ENCODE measurements at places on chromosomes 2 and 18. TPM values are rescaled to one million over a fixed set of nuclear protein-coding genes. Genes with fewer than 3 reads are reported as not detected.

- DNase-seq, result no peak
These were observed 193.0 kb upstream of the THSD7B start for GRCh38 chr2:136572335-136572734.

DNA sequence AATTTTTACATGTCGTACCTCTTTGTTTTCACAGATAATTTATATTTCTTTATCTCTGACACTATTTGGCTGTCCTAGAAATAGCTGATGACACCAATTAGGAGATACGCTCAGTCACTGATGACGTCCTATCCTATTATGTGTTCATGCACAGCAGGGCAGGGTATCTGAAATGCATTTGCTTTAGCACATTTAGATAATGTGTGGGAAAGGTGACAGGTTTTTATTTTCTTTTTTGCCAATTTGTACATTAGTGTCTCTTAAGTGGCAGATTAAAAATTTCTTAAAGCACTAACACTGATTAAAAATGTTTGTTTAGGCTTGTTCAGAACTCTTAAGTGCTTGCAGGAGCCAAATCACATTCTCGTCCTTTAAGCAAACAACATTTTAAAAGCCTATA, 39.7 kb downstream of the CDC42EP3 start:
- no peak for DNase-seq

DNA sequence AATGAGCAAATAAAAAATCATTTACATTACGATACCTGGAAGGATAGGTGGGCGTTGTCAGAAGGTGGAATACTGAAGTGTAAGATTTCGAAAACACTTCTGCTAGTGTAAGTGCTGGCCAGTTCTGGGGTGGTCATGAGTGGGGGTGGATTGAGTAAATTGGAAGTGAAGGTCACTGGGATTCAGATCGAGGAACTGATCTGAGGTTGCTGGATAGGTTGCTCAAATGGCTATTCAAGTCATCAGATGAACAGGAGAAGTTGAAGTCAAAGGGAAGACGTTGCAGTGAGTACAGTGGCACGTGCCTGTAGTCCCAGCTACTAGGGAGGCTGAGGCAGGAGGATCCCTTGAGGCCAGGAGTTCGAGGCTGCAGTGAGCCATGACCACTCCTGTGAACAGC, 95.7 kb downstream of the MALT1 start:
- no peak for DNase-seq

DNA sequence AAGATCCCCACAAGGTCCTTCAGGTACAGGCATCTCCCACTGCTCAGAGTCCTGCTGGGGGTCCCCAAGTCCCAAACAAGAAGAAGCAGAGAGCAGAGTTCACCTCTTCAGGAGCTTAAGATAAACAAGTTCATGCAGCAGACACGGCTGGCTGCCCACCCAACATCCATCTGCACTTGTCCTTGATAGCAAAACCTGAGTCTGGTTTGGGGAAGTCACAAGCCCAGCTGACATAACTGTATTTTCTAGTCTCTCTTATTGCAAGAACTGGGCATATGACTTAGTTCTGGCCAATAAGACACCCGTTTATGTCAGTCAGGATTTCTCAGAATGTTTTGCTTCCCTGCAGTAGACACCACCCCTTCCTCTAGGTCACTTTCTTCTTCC, 31.8 kb downstream of the AFF3 start:
- no peak for DNase-seq

GRCh38 chr2:11102466-11102865, 52.8 kb upstream of the SLC66A3 start:
- no peak for DNase-seq

- no peak for DNase-seq
These were observed 56.1 kb downstream of the OSBPL6 start for GRCh38 chr2:178250429-178250828.

DNA sequence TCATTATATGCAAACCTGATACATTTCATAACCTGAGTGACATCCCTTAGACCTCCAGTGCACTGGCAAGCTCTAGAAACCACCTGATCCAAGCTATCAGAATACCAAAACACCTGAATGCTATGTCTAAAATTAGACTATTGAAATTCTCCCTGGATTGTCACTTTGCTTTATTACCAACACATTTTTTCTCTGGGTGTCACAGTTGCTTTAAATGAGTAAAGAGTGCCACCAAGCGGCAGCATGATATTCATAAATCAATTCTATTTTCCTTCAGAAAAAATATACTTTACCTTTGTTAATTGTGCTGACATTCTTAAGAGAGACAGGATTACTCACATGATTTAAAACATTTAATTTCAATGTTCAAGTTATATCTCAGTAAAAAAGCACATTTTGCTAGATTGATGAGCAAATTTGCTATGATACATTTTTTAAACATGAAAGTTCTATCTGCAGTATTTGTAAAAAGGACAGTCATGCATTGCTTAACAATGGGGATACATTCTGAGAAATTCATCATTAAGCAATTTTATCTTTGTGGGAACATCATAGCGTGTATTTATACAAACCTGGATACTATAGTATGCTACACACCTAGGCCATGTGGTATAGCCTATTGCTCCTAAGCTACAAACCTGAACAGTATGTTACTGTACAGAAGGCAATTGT, 338.4 kb upstream of the SLC39A10 start:
- no peak for DNase-seq

GRCh38 chr18:44557616-44558151, 123.0 kb upstream of the SETBP1 start:
- DNase-seq, result no peak

GRCh38 chr2:42224422-42225067, 55.4 kb downstream of the EML4 start:
- DNase-seq, result no peak

GRCh38 chr18:45666520-45666919, 51.2 kb downstream of the SLC14A2 start:
- DNase-seq, result no peak

COL3A1 gene
- total RNA-seq, result 174 TPM

LHCGR gene
- total RNA-seq, result not detected

AFG3L2 gene
- 59.0 TPM for total RNA-seq

CTLA4 gene
- 0.44 TPM for total RNA-seq

RGPD3 gene
- 0.10 TPM for total RNA-seq

Data from ureter (tissue), 1 donor.